ENCODE measurements at places on chromosomes 6 and 20. TPM values are rescaled to one million over a fixed set of nuclear protein-coding genes. Genes with fewer than 3 reads are reported as not detected.

The ACTL10 gene
- not detected for total RNA-seq

The SLC32A1 gene
- total RNA-seq, result not detected

The EYS gene
- not detected for total RNA-seq

The TRIM40 gene
- not detected for total RNA-seq

The GNRH2 gene
- total RNA-seq, result not detected

The NHSL1 gene
- total RNA-seq, result 2.7 TPM

The DPPA5 gene
- total RNA-seq, result not detected

The CRYBG1 gene
- total RNA-seq, result 0.55 TPM

The CCDC170 gene
- 0.10 TPM for total RNA-seq

The TMEM74B gene
- total RNA-seq, result 2.6 TPM

The RBM38 gene
- total RNA-seq, result 33.8 TPM

The CCN5 gene
- total RNA-seq, result 24.7 TPM

The ELOVL4 gene
- total RNA-seq, result 1.5 TPM

The RIMS4 gene
- total RNA-seq, result 1.6 TPM

The CCN6 gene
- not detected for total RNA-seq

The NT5E gene
- 44.9 TPM for total RNA-seq

The PTGIS gene
- total RNA-seq, result not detected

The PTPRK gene
- total RNA-seq, result 18.5 TPM

The SLC44A4 gene
- total RNA-seq, result 0.14 TPM

The NXT1 gene
- 69.1 TPM for total RNA-seq

The GDAP1L1 gene
- not detected for total RNA-seq

The PPP1R10 gene
- total RNA-seq, result 35.0 TPM

The PRDM13 gene
- 1.1 TPM for total RNA-seq

The BANF2 gene
- total RNA-seq, result not detected

The KIAA0408 gene
- total RNA-seq, result 6.6 TPM

The AURKA gene
- total RNA-seq, result 121 TPM

The NMBR gene
- not detected for total RNA-seq

The REV3L gene
- 6.4 TPM for total RNA-seq

The HLA-DRB1 gene
- not detected for total RNA-seq

The NTSR1 gene
- 0.20 TPM for total RNA-seq

The HTR1B gene
- total RNA-seq, result not detected

The ADGRB3 gene
- total RNA-seq, result not detected

The PPIL6 gene
- total RNA-seq, result 2.4 TPM

The POU3F2 gene
- not detected for total RNA-seq

The LYRM2 gene
- total RNA-seq, result 44.3 TPM

The TAAR5 gene
- total RNA-seq, result not detected

The RFX6 gene
- not detected for total RNA-seq

The SH3BGRL2 gene
- 0.35 TPM for total RNA-seq

The FOXA2 gene
- total RNA-seq, result 12.1 TPM

The RUNX2 gene
- total RNA-seq, result 0.81 TPM

The SRMS gene
- not detected for total RNA-seq

The IL17F gene
- total RNA-seq, result not detected

The SLCO4A1 gene
- 9.1 TPM for total RNA-seq

The IPCEF1 gene
- total RNA-seq, result 0.02 TPM

The TTK gene
- 18.4 TPM for total RNA-seq

The TBXT gene
- total RNA-seq, result not detected

The CPXM1 gene
- not detected for total RNA-seq

The RCAN2 gene
- not detected for total RNA-seq

The PAK5 gene
- total RNA-seq, result not detected

The RAB32 gene
- 35.3 TPM for total RNA-seq

The IRAK1BP1 gene
- 0.71 TPM for total RNA-seq

The ZNF133 gene
- 12.4 TPM for total RNA-seq

The REPS1 gene
- 20.1 TPM for total RNA-seq

The BPI gene
- not detected for total RNA-seq

The GMPR gene
- total RNA-seq, result 0.30 TPM

The MUCL3 gene
- not detected for total RNA-seq
